ENCODE measurements at places on chromosomes 1 and 21. TPM values are rescaled to one million over a fixed set of nuclear protein-coding genes. Genes with fewer than 3 reads are reported as not detected.

S100A8 gene
- total RNA-seq = not detected

KLHDC9 gene
- total RNA-seq = 0.43 TPM

TRIM67 gene
- total RNA-seq = not detected

VSIG8 gene
- not detected for total RNA-seq

GBP6 gene
- 0.61 TPM for total RNA-seq

RXFP4 gene
- total RNA-seq = not detected

CFHR4 gene
- total RNA-seq = not detected

ADCY10 gene
- 0.05 TPM for total RNA-seq

RNF186 gene
- not detected for total RNA-seq

MASP2 gene
- total RNA-seq = not detected

PTGFR gene
- total RNA-seq = not detected

BARHL2 gene
- not detected for total RNA-seq

FALEC gene
- not detected for total RNA-seq

F5 gene
- 20.7 TPM for total RNA-seq

OR2L2 gene
- total RNA-seq = 0.07 TPM

PLD5 gene
- total RNA-seq = not detected

SLC16A4 gene
- total RNA-seq = 0.51 TPM

TMPRSS15 gene
- not detected for total RNA-seq

SAMSN1 gene
- total RNA-seq = 71.4 TPM

SLAMF6 gene
- 42.8 TPM for total RNA-seq

SYCP1 gene
- not detected for total RNA-seq

KCNN3 gene
- total RNA-seq = not detected

LRRC53 gene
- total RNA-seq = not detected

F3 gene
- total RNA-seq = not detected

KRTAP21-2 gene
- total RNA-seq = not detected

YY1AP1 gene
- 56.2 TPM for total RNA-seq

USH2A gene
- not detected for total RNA-seq

INKA2 gene
- 1.7 TPM for total RNA-seq

SPSB1 gene
- total RNA-seq = 1.5 TPM

TCEA3 gene
- total RNA-seq = 8.3 TPM

SPRR2F gene
- not detected for total RNA-seq

All from activated CD8-positive, alpha-beta T cell treated with anti-CD3 and anti-CD28 coated beads for 36 hours (primary cell).